ENCODE measurements at places on chromosomes 16 and 17.
A peak's percentile ranks its signal among the peaks of the same experiment; 100 is the strongest.

GRCh38 chr17:39722965-39723848, 7.1 kb downstream of the MIEN1 start:
- no peak for DNase-seq

GRCh38 chr17:63832455-63832854, 5.0 kb upstream of the FTSJ3 start:
- no peak for DNase-seq

DNA sequence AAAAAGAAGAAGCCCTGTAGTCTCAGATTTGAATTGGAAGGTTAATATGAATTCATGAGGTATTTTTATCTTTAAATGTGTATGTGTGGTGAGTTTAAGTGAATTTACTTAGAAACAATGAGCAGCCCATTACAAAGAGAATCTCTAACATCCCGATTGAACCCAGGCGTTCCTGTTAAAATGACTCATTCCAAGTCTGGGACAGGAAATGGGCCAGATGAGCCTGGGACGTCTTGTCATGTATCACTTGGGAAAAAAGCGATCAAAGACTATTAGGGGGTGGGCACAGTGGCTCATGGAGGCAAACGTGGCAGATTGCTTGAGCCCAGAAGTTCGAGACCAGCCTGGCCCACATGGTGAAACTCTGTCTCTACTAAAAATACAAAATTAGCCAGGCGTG, 81.6 kb downstream of the SEC14L1 start:
- no peak for DNase-seq

DNA sequence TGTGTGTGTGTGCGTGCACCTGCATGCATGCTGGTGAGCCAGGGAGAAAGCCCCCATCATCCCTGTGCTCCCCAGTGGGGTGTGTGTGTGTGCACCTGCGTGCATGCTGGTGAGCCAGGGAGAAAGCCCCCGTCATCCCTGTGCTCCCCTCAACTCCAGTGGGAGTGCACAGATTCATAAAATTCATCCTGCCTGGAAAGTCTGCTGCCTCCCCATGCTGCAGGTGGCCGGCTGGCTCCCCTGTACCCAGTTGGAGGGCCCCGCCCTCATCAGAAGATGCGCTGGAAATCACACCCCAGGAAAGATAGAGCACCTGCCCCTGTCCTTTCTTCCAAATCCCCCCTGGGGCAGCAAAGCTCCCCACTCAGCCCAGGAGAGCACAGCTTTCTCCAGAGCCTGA, 84.8 kb upstream of the DOC2B start:
- no peak for DNase-seq

GRCh38 chr17:28335959-28336871, 654 bp downstream of the TNFAIP1 start:
- DNase-seq: peak; percentile 20

DNA sequence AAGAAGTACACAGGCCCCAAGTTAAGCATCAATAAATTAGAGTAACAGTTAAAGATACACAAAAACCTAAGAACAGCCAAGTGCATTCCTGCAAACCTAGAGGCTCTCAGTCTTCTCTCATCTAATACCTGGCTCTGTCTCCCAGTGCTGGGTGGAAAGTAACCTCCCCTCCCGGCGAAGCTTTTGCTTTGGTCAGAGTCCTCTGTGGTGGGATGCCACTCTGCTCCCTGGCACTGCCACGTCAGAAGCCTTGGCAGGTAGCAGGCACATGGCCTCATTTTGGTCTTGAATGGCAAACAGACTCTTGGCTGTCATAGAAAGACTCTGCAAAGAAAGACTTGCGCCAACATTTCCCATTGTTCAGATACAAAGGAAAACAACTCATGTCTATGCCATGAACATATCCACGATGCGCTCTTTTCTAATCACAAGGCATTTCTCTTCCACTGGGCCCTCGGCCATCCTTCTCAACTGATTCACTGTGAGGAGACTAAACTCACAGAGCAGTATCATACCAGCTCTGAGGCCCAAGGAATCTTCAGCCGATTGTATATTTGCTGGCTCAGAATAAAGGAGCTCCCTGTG, 21.2 kb downstream of the MTHFSD start:
- no peak for DNase-seq

GRCh38 chr17:61568219-61569072, 22.6 kb downstream of the NACA2 start:
- DNase-seq: no peak

DNA sequence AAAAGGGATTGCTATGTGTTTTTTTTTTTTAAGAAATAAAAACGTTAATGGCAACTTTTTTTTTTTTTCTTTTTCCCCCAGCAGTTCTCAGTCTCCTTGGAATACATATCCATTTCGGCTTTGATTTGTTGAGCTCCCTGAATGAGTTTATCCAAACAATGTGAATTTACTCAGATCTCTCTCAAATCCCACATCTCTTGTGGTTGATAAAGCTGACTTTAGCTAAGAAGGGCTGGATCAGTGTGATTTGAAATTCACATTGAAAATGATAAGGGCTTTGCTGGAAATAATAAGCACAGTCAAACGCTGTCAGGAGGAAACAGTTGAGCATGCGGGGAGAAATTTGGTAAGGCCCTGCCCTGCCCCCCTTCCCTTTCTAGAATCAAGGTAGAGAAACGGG, 74.1 kb upstream of the IRX3 start:
- DNase-seq: no peak

- DNase-seq: no peak
Measured at GRCh38 chr16:75248142-75248535, 3.3 kb downstream of the BCAR1 start.

DNA sequence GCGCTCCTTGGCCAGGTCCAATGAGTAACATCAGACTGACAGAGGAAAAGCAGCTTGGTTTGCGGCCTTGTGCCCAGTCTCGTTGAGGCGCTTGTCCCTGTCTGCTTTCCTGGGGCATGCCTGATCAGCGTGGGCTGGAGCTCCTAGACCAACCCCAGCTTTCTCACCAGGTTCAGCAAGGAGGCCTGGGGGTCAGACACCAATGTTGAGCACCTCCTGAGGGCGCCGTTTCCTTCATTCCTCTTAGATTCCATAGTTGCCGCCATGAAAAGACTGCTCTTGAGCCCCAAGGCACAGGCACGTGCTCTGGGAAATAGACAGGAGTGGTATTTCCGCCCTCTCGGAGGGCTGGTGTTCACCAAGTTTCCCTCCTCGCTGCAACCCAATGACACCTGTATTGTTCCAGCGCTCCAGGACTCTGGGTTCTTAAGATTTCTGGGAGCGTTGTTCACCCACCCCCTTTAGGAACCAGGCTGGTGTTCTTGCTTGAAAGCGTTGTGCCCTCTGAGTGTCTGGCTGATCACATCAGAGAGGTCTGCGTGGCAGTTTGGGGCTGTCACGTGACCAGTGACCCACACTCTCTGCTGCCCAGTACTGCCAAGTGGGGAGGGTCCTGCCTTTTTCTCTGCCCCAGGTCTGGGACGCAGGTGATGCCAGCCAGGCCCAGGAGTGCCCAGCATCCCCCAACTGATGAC, 18.0 kb downstream of the KCTD2 start:
- DNase-seq: no peak

DNA sequence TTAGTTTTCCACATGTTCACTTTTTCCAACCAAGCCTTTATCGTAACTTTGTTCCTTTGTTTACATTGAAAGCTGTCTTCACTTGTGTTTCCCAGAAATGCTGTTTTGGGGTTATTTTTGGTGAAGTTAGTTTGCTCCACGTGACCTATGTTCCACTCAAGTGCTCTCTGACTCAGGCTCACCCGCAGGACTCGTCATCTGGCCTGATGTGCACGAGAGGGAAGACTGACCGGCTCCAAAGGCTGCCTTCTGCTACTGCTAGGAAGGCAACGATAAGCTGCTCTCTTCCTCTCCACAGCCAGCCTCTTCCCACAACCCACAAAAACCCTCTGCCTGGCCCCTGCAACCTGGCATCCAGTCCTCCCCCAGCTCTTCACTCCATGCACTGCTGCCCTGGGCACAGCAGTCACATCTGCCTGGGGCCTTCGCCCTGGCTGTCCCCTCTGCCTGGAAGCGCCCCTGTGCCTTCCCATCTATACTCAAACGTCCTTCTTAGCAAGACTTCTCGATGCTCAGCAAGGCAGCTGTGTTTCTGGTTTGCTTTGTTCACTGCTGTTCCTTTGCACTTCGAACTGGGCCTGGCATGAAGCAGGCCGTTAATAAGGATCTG, 28.0 kb downstream of the ZCCHC14 start:
- no peak for DNase-seq

- DNase-seq: no peak
Measured at GRCh38 chr17:10516638-10517037, 1.7 kb downstream of the MYH1 start.

DNA sequence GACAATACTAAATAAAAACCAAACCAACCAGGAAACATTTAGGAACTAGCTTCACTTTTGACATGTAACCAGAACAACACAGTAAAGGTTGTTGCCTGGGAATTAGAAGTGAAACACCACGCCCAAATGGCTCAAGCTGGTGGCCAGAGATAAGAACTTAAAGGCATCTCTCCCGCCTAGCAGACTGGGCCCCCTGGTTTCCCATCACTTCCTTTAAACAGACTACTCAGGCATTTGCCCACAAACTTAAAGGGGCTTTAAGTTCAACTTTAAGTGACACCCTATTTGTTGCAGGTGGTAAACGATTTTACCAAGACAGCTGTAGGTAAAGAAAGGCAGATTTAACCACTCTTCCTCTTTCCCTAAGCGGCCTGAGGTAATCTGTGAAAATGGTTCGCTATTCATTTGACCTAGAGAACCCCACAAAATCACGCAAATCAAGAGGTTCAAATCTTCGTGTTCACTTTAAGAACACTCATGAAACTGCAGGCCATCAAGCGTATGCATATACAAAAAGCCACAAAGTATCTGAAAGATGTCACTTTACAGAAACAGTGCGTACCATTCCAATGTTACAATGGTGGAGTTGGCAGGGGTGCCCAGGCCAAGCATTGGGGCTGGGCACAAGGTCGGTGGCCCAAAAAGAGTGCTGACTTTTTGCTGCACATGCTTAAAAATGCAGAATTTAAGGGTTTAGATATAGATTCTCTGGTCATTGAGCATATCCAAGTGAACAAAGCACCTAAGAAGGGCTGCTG, 40.8 kb upstream of the BPTF start:
- DNase-seq: no peak

- no peak for DNase-seq
Measured at GRCh38 chr17:32264140-32264799, 1.4 kb upstream of the RHBDL3 start.

DNA sequence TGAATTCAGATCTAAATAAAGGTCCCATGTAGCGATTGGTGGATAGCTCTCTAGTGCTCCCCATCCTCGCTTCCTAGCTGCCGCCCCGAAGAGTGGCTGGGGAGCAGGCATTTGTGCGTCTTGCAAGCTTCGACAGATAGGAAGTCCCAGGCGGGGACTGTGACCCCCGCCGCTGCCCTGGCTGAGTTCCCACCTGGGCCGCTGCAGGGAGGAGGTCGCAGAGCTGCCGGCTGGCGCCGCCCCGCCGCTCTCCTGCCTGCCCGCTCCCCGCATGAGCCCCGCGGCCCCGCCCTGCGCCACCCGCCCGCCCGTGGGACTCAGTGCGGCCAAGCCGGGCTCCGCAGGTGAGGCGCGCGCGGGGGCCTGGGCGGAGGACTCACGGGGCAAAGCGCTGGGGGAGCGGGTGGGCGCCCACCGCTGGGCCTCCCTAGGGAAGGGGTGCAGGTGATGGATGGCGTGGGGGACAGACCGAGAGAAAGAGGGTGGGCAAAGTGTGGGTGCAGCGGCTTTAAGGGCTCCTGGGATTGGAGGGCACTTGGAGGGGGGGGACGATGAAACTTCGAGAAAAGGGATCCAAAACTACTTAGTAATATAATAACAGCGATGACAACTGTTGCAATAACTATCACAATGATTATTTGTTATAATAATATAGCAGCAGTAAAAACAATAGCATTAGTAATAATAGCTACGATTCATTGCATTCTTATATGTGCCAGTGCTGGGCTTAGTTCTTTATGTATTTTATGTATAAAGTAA, at the start of gene OTOA:
OTOA (plus strand) TSS at position 80 of the 759 bp plus-strand sequence. CDS start 14,547 bp downstream, outside the sequence.
- DNase-seq: no peak

DNA sequence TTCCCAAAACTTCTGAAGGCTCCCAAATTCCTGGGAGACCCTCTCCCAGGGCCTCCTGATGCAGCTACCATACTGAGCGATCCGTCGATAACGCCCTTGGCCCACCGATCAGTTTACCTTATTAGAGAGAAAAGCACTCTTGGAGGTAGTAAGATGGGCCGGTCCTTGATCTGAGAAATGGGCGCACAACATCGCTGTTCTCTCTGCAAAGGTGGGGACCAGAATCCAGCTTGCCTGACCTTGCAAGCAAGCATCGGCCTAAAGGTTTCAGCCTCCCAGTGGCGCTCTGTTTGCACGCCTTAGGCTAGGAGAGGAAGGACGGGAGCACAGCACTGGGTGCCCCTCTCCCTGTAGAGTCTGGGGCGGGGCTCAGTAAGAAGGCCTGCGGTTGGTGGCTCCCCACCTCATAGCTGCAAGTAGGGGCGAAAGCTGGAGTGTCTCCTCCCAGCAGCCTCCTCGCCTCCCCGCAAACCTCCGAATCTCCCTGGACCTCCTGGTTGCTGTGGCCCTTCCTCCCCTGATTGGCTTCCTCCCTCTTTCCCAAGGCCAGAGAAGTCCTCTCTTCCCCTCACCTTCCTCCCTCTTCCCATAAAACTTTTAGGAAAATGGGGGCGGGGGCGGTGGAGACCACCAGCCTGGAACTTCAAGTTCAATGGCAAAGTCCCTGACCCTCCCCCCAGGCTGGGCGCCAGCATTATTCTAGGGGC, at the start of gene PRAC1:
PRAC1 (minus strand) TSS at position 318 of the 707 bp plus-strand sequence; CDS start at position 192, 126 bp downstream.
- DNase-seq: no peak

- DNase-seq: no peak
Measured at GRCh38 chr17:80387071-80387470, 27.9 kb upstream of the ENDOV start.
